ENCODE measurements at places on chromosomes 2 and 18.

DNA sequence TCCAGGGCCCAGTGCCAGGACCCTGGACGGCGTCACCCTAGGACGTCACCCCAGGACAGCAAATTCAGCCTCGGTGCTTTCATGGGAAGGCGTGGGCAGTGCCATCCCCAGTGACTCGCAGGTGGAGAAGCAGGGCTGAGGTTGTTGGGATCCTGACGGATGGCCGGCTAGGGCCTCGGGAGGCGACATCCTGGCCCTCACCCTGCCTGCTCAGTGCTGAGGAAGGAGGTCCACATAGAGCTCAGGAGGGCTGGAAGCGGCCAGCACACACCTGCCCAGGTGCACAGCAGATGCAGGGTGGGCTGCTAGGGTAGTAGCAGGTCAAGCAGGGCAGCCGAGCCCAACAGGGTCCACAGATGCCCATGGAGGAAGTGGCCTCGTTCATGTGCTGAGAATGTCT, 482.0 kb upstream of the SALL3 start:
- DNase-seq, result no peak

DNA sequence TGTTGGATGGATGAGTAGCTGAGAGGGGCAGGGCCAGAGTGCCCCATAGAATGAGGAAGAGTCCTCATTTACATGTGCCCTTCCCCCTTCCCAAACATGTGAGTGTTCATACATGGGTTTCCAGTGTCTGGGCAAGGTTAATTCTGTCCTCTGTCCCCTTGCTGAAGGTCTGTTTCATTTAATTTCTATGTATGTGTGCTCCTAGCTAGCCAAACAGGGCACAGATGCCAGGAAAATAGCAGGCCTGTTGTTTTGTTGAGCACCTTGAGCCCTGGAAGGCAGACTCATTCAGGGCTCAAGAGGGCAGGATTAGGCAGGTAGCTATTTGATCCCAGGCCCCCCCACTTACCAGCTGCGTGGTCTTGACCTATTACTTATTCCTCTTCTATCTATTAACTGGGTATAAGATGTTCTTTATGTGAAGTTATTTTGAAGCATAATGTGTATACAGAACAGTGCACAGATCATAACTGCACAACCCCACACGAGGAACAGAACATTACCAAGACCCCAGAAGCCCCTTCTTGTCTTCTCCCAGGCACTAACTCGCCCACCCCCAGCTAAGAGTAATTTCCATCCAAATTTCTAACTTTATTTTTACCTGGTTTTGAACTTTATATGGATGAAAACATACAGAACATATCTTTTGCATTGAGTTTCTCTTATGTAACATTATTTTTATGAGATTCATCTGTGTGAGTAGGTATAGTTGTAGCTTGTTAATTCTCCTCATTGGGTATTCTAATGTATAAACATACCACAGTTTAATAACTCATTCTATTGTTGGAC, 164.3 kb downstream of the RPIA start:
- no peak for DNase-seq

GRCh38 chr2:241950413-241951315, 81.1 kb downstream of the RTP5 start:
- DNase-seq, result peak; percentile 51

DNA sequence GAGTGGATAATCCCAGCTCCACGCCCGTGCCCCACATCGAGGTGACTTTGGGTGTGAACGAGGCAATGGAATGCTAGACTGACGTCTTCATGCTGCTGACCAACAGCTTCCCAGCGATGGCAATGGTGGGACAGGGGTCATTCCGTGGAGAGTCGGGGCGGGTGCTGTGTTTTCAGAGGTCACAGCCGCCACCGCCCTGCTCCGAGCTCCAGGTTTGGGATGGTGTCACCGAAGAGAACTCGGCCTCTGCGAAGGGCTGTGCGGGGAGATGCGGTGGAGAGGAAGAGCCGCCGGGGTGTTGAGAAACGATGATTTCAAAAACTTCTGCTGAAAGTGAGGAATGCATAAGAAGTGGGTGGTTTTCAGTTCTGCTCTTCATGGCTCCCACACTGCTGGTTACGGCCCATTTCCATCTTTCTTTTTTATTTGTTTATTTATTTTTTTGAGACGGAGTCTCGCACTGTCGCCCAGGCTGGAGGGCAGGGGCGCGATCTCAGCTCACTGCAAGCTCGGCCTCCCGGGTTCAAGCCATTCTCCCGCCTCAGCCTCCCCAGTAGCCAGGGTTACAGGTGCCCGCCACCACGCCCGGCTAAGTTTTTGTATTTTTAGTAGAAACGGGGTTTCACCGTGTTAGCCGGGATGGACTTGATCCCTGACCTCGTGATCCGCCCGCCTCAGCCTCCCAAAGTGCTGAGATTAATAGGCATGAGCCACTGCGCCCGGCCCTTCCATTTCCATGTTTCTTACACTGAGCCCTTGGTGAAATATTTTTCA, 142.6 kb downstream of the RTP5 start:
- DNase-seq, result peak; percentile 14

GRCh38 chr2:16862471-16862870, 196.8 kb upstream of the CYRIA start:
- peak; percentile 66 for DNase-seq

DNA sequence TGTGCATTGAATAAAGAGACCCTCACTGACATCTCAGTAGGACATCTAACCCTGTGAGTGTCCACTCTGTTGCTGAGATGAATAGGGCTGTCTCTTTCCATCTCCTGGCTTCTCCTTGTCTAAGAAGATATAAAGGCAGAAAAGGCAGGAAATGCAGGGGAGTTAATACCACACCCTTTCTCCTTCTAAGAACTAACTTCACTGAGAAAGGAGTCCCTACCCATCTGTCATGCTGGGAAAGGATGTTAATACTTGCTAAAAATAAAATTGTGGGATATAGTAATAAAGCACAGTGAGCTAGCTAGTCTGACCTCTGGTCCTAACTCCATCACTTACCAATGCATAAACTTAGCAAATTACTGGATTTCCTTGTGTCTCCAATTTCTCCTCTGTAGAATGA, 213.9 kb upstream of the FIGN start:
- DNase-seq, result no peak

- DNase-seq, result no peak
These were observed 27.0 kb downstream of the RBKS start for GRCh38 chr2:27863146-27863545.

- no peak for DNase-seq
These were observed 135.8 kb upstream of the DSEL start for GRCh38 chr18:67652288-67652687.

DNA sequence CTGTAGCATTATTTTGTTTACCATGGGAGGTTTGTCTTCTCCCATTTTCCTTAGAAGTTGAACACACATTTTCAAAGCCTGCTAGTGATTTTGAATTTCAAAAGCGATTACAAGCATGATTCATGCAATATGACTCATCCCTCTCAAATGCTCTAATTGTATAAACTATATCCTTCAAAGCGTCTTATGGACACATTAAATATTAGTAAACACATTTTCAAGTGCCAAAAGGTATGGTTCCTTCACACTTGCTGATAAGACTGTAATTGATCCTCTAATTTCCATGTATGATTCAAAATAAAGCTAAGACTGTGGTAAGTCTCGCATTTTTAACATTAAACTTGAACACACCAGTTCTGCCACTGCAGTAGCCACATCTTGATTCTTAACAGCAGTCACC, 512.9 kb downstream of the LRRTM4 start:
- DNase-seq, result peak; percentile 10

DNA sequence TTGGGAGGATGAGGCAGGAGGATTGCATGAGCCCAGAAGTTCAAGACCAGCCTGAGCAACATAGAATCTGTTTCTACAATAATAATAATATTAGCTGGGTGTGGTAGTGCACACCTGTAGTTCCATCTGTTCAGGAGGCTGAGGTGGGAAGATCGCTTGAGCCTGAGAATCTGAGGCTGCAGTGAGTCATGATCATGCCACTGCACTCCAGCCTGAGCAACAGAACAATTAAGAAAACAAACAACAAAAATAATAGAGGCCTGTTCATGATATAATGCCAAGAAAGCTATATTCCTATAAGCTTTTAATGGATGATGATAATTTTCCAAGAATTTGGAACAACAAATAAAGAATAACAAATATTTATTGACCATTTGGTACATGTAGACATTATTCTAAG, 6.9 kb upstream of the CCBE1 start:
- no peak for DNase-seq

GRCh38 chr2:105323111-105323510, 6.4 kb downstream of the TGFBRAP1 start:
- DNase-seq, result no peak

- DNase-seq, result no peak
These were observed 20.3 kb downstream of the ACTR3 start for GRCh38 chr2:113910110-113910717.

- peak; percentile 86 for DNase-seq
These were observed 39.5 kb downstream of the TGOLN2 start for GRCh38 chr2:85288244-85288725.

DNA sequence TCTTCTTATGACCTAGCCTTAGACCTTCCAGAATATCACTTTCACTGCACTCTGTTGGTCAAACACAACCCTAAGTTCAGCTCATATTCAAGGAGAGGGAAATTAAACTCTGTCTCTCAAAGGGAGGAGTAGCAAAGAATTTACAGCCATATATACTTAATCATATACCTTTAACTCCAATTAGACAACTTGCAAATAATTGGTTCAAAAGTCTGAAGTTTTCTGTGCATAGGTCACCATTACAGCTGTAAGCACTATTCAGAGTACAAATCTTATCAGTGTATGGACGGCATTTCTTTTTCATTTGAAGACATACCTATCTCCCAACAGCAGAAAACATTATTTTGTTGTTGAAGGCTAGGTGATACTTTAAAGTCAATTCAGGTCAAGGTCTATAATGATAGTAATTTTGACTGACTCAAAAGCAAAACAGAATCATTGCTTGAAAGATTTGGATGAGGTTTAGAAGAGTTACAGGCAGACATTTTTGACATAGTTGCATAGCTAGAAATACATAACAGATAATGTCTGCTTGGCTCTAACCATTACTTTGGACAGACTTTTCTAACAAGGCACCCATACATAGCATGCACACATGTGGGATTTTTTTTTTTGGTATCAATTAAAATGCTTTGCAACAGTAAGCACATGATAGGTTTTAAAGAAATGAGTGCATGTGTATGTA, 131.5 kb downstream of the CPS1 start:
- peak; percentile 36 for DNase-seq

DNA sequence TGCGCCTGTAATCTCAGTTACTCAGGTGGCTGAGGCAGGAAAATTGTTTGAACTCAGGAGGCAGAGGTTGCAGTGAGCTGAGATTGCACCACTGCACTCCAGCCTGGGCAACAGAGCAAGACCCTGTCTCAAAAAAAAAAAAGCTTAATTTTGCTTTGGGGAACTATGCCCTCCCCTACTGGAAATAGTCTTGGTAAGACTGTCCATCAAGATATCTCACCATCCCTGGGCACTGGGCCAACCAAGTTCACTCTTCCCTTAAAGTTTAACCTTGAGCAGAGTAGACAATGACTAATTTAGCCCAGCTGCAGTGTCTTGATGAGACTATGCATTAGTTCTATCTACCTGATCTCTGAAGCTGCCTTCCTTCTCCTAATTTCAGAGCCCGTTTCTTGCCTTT, 44.7 kb downstream of the ASXL2 start:
- no peak for DNase-seq

- no peak for DNase-seq
These were observed 7.2 kb downstream of the NT5DC4 start for GRCh38 chr2:112728029-112728362.

DNA sequence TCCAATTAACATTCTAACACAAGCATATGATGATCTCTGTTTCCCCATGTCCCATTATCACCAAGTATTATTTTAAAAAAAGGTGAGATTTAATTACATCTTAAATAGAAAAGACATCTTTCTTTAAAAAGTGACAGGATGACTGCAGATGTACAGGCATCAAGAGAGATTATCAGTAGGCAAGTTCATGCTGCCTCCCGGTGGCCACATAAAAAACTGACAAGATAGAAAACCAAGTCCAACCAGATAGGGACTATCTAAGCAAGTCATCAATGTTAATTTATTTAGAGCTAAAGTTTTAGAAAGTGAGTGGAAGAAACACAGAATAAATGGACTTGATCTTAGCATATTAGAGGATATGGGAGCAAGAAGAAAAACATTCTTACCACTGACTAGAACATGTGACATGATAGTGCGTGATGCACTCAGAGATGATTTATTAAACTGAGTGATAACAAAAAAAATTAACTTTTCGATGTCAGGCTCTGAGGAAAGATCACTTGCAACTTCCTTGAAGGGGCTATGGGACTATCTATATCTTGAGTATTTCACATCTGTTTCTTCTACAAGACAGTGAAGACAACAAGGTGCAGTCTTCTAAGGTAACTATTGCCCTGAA, 5.4 kb upstream of the TDRD15 start:
- peak; percentile 13 for DNase-seq

DNA sequence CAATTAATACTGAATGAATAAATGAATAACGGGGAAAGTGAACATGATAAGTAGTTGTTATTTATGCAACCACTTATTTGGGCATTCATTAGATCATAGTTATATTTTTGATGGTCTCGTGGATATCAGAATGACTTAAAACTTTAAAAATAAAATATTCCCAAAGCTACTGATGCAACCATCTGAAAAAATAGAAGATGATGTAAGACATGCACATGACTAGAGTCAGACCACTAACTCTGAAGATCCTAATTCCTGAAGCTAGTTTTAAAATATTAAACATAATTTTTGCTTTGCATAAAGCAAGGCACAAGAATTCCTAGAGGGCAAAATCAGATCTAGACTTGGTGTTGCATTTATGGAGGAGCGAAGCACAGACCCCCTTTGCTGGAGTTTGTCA, 616.1 kb downstream of the IRS1 start:
- DNase-seq, result no peak

- peak; percentile 43 for DNase-seq
These were observed 20.9 kb upstream of the TANK start for GRCh38 chr2:161139098-161139987.

DNA sequence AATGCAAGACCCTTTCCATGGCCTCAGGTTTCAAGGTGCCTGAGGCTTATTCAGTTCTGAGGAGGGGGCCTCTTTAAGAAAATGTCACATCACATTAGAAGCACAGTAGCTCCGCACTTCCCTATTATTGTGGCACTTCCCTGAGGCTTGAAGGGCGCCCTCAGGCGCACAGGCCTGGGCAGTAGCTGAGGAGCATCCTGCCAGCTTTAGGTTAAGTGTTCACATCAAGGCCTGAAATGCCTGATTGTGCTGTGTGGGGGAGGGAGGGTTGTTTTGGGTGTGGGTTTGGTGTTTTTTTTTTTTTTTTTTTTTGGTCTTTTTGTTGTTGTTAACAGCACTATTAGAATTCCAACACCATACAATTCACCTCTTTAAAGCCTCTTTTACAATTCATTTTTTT, 107.9 kb downstream of the CABLES1 start:
- DNase-seq, result no peak

DNA sequence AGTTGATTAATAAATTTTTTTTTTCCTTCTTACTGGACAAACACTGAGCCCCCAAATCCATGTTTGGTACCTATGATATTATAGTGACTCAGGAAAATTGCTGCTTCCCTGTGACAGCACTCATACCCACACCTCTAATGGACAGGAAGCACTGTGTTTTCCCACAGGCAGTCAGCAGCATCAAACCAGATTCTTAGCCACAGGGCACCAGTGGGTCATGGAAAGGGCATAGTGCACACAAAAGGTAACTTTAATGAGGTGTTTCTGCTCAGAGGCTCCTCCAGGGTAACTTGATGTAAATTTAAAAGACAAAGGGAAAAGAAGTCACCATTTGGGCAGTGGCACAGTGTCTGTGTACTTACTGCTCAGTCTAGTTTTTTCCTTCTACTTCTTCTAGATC, 34.1 kb downstream of the SERPINB11 start:
- no peak for DNase-seq

Data from trophoblast cell (in vitro differentiated cells and primary cell).